Glomerular endothelial cell (primary cell): ENCODE measurements at places on chromosomes 2 and 18.
A peak's percentile ranks its signal among the peaks of the same experiment; 100 is the strongest.

- DNase-seq, result no peak
Observed at GRCh38 chr2:81583311-81584108, 1279.0 kb upstream of the LRRTM1 start.

DNA sequence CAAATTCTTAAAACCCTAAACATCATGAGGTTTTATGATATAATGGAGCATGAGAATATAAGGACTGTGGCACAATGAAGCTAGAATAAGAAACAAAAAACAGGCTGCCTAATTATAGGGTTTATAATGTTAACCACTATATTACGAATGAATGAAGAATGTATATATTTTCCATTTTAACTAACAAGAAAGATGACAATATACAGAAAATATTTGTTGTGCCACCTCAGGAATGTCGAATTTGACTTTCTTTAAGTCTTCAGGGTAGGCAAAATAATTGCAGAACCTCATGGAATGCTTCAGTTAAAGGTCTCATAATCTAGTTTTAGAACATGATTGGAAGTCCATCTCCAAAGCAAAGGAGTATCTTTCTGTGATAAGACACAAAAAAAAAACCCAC, 282.9 kb upstream of the SLC8A1 start:
- DNase-seq, result no peak

- no peak for DNase-seq
Observed at GRCh38 chr2:232781765-232782164, 5.4 kb upstream of the KCNJ13 start.

GRCh38 chr2:220227266-220227920, 600.0 kb downstream of the SLC4A3 start:
- DNase-seq, result no peak

DNA sequence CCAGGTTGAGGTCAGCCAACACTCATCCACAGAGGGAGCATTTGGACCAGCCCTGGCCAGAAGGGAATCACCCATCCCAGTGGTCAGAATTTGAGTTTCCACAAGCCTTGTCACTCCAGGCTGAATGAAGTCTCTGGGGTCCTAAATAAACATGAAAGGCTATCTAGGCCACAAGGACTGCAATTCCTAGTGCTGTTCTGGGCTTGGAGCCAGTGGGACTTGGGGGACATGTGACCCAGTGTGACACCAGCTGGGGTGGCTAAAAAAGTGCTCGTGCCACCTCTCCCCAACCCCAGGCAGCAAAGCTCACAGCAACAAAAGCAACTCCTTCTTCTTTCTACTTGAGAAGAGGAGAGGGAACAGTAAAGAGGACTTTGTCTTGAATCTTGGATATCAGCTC, 91.7 kb downstream of the MDH1 start:
- DNase-seq, result no peak

GRCh38 chr18:59229191-59229590, 9.2 kb downstream of the GRP start:
- no peak for DNase-seq

DNA sequence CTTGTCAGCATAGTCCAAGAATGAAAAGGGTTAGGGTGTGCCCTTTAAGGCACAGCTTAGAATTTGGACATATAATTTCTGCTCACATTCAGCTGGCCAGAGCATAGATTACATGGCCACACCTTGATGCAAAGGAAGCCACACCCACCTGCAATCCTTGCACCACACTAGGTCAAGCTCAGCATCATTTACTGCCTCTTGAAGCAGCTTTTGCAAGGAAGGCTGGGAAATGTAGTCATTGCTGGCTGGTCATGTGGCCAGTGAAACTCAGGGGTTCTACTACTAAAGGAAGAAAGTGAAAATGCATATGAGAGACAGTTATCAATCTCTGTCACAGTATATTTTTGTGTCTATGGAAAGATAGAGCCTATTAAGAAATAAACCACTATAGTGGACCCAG, 159.3 kb downstream of the GFPT1 start:
- DNase-seq, result no peak

DNA sequence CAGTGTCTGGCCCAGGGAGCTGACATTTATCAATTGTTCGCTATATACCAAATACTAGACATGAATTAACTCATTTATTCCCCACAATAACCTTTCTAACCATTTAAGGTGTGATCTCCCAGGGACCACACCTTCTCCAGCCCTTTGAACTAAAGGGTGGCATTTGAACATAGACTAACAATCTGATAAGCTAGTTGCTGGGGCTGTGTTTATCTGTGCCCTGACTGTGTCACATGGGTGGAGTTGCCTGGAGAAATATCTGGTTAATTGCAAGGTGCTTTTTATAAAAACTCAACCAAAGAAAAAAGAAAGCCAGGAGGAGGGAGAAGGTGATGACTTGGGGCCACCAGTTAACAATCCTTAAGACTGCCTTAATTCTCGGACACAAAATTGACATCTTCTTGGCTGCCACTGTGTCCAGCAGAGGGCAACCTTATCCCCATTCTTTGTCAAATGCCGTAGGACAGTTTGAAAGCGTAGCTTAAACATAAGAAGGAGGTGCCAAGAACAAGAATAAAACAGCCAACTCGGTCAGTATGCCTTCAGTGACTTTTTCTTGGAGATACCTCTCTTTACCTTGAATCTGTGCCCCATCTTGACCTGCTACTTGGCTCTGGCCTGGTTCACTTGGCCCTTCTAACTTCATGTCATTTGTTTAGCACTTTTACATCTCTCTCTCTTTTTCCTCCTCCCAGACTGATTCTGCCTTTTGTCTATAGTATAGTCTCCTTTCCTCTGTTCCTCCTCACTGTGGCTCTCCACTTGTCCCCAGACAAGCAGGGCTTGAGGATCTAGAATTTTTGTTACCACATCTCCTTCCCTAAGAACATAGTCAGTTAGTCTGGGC, 183.4 kb downstream of the MYO3B start:
- DNase-seq, result peak; percentile 27

GRCh38 chr2:108399479-108399878, 21.7 kb downstream of the SULT1C4 start:
- no peak for DNase-seq

- DNase-seq, result no peak
Observed at GRCh38 chr18:48222118-48222517, 187.1 kb downstream of the ZBTB7C start.
